ENCODE measurements at places on chromosomes 11 and 22. TPM values are rescaled to one million over a fixed set of nuclear protein-coding genes. Genes with fewer than 3 reads are reported as not detected.

Gene MS4A3
- polyA plus RNA-seq, result 0.24 TPM

- no peak for DNase-seq
Measured at GRCh38 chr11:78810559-78811009, 235.9 kb upstream of the NARS2 start.

GRCh38 chr11:548700-549603 is 11.6 kb downstream of the LMNTD2 start:
- no peak for DNase-seq

Gene CENPM
- polyA plus RNA-seq, result 11.6 TPM
